ENCODE measurements at places on chromosomes 5 and 9.

DNA sequence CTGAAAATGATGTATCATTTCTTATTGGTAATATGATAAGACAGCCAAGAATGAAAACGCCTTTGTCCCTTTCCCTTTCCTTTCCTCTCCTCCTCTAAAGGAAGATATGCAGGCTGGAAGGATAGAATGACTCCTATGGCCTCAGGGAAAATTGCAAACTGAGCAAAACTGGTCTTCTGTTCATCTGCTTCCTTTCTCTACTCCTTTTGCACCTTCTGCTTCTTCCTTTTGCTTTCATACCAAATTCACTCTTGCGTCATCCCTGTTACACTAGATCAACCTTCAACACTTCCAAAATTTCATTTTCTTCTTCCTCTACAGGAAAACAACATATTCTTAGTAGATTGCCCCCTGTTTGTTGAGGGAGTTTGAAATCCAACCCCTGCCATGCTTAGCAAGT is 234.1 kb downstream of the ADAMTS6 start:
- peak; percentile 1 for DNase-seq

DNA sequence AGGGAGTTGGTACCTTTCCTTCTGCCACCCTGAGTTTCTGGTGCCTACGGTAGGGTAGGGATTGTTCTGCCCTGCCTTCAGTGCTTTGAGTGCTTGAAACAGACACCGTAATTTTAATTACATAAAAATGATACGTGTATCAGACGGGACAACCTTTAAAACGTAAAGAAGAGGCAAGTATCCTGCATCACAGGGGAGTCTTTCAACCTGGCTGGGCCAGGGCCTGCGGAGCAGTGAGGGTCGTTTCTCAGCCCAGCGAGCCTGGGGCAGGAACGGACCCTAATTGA is 483 bp upstream of the DAB2IP start:
- no peak for DNase-seq

DNA sequence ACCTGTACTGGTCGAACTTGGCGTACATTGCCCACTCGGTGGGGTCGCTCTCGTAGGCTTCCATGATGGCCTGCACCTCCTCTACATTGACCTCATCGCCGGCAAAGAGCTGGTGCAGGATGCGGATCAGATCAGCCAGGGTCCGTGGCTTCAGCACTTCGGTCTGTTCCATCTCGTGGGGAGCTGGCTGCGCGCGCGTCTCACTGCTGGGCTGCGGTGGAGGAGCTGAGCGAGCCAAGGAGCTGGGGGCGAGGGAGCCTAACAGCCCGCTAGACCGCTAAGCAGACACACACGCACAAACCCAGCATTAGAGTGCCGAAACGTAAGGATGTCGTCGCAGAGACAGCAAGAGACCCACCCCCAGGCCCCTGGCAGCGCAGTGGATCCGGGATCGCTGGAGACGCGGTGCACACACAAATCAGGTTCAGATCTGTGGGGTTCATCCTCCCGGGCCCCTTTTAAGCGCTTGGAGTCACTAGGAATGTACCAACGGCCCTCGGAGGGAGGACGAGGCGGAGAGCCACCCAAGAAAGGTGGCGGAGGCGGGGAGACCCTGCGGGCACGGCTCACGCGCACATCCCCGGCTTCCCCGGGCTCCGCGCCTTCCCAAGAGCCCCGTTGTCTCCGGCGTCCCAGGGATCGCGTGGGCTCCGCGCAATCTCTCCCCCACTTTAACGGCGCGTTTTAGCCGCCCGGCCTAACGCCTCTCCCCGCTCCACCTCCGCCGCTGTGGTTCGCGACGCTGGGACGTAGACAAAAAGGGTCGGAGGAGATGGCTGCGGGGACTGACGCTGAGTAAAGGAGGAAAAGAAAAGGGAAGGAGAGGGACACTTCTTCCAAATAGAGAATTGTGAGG is at the start of gene CDO1:
Gene CDO1, minus strand, starts transcription at position 434 of the 856 bp plus-strand sequence. Its CDS starts 262 bp downstream, at position 172.
- DNase-seq: peak; percentile 25

DNA sequence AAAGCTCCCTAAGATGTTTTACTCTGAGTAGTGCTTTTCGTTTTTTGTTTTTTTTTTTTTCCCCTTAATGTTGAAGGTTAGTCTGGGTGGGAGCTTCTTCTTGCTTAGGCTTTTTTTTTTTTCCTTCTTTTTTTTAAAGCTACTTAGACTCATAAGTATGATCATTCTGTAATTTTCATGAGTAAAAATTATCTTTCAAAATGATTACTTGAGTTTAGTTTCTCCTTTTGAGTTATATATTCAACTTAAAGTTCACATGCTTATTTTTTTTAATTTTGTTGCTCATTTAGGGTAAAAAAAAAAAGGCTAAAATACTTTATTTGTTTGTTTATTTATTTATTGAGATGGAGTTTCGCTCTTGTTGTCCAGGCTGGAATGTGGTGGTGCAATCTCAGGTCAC is 2.9 kb downstream of the RBM27 start:
- no peak for DNase-seq

DNA sequence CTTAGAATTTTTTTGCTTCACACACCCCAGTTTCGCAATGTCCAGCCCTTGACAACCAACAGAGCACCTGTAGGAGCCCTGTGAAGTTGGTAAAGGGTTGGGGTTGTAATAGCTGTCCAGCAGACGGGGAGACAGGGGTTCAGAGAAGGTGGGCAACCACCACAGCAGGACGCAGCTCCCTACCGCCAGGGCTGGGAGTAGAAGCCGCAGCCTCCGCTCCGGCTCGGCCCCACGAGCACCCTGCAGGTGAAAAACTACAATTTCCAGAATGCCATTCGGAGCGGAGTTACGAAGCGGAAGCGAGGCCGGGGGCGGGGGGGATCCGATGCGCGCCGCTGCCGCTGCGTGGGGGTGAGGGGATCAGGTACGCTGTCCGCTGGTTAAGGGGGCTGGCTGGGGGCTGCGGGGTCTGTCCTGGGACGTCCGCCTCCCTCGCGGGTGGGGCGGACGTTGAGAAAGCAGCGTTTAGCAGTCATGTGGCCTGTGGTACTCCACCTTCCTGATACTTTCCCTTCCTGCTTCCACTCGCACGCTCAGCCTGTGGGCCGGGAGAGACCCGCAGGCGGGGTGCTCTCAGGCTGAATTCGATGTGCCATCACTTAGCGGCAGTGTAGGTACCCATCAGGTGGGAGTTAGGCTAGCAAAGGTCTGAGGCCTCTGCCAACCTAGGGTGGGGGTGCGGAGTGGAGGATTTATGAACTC is at the start of gene TRMT10B:
Gene TRMT10B, plus strand, starts transcription at position 317 of the 702 bp plus-strand sequence. CDS start 8,127 bp downstream, outside the sequence.
- peak; percentile 67 for DNase-seq

- DNase-seq: no peak
Observed at GRCh38 chr5:156126716-156127115, 200.2 kb upstream of the SGCD start.

DNA sequence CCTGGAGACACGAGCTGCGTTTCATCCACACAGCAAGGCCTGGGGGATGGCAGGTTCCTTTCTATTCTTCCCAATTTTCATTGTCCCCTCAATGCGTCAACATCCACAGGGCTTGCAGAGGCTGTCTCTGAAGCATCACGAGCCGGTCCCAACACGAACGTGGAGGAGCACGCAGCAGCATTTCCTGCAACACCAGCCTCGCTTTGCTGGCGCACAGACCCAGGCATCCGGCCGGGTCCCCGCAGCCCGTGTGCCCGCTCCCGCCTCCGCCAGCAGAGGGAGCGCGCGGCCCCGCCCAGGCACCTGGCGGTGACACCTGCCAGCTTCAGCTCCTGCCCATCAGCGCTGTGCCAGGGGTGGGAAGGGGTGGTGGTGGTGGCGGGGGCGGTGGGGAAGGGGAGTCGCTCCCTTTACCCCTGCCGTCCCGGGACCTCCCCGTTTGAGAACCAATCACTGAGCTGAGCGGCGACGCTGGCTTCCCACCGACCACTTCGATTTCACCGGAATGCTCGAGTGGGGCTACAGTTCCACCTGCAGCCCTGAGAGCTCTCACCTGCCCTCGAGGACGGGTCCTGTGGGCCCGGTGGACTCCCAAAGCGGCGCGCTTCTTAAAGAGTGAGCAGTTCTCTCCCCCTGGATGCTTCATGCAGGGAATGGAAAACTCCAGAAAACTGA is 464.5 kb downstream of the ICE1 start:
- DNase-seq: no peak

DNA sequence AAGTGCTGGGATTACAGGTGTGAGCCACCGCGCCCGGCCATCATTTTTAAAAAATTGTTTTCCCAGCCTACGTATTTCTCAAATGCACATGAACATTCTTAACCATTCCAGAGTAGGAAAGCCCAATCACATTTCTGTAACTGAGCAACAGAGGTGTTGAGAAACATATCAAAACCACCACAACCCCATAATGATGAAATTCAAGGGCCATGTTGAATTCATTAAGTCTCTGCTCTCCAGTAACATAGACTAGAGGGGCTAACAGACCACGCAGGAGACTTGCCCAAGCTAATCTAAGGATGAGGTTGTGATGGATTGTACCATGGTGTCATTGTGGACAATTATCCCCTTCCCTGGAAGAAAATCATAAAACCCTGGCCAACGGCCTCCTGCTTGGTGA is 52.9 kb downstream of the MYO10 start:
- DNase-seq: no peak

DNA sequence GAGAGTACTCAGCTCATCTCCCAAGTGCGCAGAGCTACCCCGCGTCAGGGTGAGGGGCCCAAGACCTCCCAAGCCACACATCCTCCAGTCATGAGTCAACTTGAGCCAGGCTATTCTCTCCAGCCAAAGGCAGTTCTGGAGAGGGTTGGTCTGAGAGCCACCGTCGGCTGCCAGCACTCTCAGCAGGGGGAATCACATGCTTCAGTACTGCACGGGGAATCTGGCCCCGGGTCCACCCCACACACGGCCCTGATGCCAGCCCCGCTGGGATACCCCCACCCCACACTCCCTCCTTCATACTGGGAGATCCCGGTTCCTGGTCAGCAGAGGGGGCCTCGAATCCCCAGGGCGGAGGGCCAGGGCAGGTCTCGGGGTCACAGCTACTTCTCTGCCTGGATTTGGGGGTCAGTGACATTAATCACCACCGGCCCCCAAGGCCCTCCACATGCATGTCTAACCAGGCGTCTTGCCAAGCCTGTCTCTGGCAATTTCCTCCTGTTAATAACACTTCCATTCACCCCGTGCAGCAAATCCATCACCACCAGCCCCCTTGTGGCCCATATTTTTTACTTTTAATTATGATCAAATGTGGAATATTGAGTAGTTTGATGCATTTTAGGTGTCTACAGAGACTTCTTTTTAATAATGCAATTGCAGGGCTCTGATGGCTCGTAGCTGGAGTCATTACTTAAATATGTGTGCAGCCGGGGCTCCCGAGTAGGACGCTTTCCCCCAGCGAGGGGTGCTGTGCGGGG is 102.9 kb upstream of the PPP1R26 start:
- DNase-seq: no peak

DNA sequence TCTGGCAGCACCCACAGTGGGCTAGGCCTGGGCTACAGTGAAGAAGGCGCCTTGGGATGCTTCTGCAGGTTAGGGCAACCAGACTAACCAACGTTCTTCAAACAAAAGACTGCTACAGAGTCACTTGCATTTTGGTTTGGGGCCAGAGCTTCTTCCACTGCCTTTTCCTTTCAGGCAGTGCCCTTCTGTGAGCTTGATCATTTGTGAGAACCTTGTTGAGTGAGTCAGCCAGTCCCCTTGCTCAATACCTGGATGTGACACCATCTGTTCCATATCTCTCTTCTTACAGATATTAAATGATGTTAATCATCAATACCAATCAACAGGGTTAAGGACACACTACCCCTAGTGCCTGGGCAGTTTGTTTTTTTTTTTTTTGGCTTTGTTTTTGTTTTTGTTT is 46.5 kb upstream of the VDAC1 start:
- peak; percentile 66 for DNase-seq

DNA sequence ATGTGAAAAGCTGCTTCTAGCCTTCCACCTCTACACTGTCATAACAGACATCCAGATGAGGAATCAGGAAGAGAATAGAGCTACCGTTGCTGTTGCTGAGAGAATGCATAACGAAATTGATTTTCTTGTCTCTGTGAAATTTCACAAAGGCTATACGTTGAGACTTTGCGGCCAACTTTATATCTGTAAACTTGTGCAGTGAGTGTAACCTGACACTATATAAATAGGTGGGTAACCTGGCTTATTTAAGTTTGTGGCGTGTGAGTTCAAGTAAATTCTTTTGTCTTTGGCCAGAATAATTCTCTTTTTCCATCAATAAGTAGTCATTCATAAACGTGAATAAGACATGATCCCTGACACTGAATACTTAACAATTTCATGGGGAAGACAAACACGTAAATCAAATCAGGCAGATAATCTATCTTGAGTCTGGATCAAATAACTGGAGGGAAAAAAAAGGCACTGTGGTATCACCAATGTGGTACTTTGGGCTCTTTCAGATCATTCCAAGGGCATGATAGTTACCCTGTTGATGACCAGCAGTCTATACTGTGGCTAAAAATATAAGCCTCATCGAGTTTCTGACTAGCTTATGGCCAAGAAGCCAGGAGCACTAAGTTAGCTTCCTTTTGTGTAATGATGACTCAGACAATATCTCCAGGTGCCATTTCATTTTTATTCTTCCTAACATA is 98.2 kb upstream of the RASA1 start:
- DNase-seq: peak; percentile 11

DNA sequence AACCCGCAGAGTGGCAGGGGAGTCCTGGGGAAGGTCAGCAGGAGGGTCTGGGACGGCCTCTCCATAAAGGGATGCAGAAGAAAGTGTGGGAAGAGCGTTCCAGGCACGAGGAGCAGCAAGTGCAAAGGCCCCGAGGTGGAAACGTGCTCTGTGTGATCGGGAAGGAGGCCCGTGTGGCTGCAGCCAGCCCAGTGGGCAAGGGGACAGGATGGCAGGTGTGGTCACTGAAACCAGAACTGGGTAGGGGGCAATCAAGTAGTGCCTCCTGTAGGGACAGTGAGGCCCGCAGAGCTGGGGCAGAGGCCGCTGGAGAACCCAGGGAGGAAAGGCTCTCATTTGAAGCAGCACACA is 16.3 kb upstream of the LAMC3 start:
- DNase-seq: no peak

GRCh38 chr9:133918111-133918813 is 73.9 kb downstream of the VAV2 start:
- DNase-seq: no peak

DNA sequence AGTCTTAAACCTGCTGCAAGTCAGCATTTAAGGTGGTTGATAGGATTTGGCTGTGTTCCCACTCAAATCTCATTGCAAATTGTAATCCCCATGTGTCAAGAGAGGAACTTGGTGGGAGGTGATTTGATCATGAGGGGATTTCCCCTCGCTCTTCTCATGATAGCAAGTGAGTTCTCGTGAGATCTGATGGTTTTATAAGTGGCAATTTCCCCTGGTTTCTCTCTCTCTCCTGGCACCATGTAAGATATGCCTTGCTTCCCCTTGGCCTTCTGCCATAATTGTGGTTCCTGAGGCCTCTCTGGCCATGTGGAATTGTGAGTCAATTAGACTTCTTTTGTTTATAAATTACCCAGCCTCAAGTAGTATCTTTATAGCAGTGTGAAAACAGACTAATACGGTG is 84.3 kb upstream of the SMC2 start:
- peak; percentile 61 for DNase-seq
